H7 (cell line): ENCODE measurements at places on chromosomes 4 and X. TPM values are rescaled to one million over a fixed set of nuclear protein-coding genes. Genes with fewer than 3 reads are reported as not detected.

DNA sequence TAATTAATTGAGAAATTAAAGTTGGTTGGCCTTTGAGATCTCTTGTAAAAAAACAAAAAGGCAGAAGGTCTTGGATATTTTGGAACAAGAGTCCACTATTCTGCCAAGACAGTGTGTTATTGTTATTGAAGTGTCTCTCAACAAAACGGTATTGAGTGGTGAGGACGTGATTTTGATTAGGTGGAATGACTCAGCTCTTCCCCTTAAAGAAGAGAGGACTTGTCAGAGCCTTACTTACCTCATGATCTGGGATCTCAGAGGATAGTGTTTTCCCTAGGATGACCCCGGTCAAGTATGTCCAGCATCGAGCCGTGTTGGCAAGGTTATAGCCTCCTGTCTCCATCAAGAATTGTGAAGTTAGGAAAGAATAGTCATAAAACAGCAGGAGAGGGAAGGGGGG is 110.9 kb downstream of the HDAC8 start:
- DNase-seq: no peak

GRCh38 chrX:120604361-120604782 is 471 bp downstream of the MCTS1 start:
- DNase-seq: no peak

The CT45A2 gene
- total RNA-seq: not detected in 2 replicates

- DNase-seq: peak; percentile 10
Observed at GRCh38 chr4:120874792-120875774, 47.4 kb downstream of the PRDM5 start.

The C4orf50 gene
- total RNA-seq: 0.10 and 0.11 TPM in 2 replicates

DNA sequence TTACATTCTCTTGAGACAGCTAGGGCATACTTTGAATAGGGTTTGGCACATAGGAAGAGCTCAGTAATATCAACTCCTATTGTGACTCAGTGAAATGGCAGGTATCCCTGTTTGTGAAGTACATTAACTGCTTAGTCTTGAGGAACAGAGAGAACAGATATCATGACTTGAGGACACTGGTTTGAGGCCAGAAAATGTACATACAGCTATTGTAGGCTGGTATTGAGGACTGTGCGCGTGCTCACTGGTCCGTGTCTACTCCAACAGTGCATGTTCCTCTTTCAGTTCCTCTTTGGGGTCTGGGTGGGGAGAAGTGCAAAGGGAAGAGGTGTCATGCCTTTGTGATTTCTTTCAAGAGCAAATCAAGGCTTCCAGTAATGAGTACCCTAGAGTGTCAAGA is 34.6 kb upstream of the TBC1D9 start:
- no peak for DNase-seq

The INTU gene
- total RNA-seq: 10.3 and 11.8 TPM in 2 replicates

The FGA gene
- not detected in 2 replicates for total RNA-seq

DNA sequence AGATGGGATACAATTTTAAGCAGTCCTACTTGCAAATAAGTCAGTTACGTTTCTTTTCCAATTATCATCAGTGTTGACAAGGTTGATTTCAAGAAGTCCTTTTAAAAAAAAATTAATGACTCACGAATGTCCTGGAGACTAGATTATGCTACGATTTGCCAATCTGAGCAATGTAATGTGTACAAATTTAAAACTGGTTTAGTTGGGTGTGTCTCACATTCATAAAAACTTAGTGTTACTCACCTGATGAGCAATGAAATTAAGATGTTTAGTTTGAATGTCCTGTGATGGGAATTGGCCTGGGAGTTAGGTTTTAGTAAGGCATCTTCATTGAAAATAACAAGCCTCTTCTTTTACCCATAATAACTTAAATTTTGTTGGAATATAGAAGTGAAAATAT is 136.7 kb upstream of the POF1B start:
- no peak for DNase-seq

GRCh38 chrX:10208281-10208856 is 51.6 kb downstream of the CLCN4 start:
- no peak for DNase-seq

DNA sequence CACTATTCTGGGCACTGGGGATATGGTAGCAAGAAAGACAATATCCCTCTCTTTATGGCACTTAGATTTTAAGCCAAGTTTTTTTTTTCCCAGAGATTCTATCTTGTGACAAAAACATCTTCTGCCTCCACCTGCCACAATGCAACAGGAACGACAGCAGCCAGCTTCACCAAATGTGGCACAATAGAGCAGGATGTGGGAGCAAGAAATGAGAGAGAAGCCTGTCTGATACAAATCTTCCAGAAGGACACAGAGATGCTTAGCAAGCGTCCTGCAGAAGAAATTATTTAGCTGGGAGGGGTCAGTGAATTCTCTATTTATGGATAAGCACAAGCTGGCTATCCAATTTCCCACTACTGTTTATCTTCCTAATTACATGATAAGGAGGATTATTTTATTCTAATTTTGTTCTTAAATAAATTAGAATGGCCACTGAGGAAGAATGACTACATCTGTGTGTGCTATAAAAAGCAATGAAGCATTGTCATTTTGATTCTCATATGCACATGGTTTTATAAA is 27.1 kb upstream of the ZNF330 start:
- no peak for DNase-seq
